ENCODE measurements at places on chromosomes 3 and 15.

- no peak for DNase-seq
Measured at GRCh38 chr3:9673082-9673481, 23.8 kb downstream of the MTMR14 start.

- DNase-seq: no peak
Measured at GRCh38 chr3:42745776-42746454, 27.1 kb downstream of the CCDC13 start.

GRCh38 chr3:138797508-138798038, 37.2 kb downstream of the PIK3CB start:
- DNase-seq: no peak

- DNase-seq: no peak
Measured at GRCh38 chr3:46667061-46667621, 26.3 kb downstream of the ALS2CL start.

DNA sequence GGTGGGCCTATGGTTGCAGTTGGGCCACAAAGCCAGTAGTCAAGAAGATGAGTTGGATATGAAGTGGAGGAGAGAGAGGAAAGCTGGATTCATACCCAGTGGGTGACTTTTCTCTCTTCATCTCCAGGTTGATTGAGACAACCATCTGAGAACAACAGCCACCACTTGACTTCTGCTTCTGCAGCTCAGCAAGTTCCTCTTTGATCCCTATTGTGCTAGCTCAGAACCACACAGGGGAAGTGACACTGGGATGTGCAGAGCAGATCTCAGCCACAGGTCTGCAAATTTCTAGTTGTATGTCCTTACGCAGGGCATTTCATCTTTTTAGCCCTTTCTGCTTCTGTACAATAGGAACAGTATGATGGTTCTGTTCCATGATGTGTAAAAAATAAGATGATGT, 459.2 kb upstream of the ARRDC4 start:
- peak; percentile 95 for DNase-seq

DNA sequence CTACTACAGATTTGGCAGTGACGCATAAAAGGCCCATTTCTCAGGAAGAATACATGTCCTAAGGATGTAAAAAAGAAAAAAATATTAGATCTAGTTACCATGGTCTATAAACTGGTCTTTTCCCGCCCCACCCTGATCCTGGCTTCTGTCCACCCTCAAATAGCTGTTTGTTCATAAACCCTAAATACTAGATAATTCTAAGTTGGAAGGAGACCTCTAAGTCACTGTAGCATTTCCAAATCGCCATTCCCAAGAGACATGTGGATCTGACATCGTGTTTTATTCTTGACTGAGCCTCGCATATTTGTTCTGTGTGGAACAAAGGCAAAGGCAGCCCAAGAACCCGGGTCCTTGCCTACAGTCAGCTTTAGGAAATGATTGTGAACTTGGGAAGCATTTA, 49.0 kb downstream of the LMCD1 start:
- no peak for DNase-seq

- no peak for DNase-seq
Measured at GRCh38 chr3:143832433-143832832, 15.8 kb downstream of the SLC9A9 start.
